ENCODE measurements at places on chromosomes 2 and 18.

DNA sequence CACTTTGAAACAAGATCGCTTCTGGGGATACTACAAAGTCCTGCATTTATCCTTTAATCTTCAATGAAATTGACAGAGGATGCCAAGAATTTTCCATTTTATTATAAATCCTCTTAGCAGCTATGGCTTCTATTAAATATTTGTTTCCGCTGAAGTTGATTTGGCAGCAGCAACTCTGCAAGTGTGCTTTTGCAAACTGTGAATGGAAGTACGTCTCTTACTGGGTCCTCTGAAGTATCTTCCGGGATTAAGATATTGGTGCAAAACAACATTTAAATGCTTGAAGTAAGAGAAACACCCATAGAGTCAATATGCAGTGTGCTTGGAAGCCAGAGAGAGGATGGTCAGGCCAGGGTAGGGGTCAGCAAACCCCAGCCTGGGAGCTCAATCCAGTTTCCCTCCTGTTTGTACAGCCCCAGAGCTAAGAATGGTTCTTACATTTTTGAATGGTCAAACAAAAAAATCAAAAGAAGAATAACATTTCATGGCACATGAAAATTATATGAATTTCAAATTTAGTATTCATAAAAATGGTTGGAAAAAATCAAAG lies 13.6 kb downstream of the CCDC68 start:
- DNase-seq: no peak

GRCh38 chr2:46801731-46802664 lies 113.6 kb downstream of the MCFD2 start:
- no peak for DNase-seq

DNA sequence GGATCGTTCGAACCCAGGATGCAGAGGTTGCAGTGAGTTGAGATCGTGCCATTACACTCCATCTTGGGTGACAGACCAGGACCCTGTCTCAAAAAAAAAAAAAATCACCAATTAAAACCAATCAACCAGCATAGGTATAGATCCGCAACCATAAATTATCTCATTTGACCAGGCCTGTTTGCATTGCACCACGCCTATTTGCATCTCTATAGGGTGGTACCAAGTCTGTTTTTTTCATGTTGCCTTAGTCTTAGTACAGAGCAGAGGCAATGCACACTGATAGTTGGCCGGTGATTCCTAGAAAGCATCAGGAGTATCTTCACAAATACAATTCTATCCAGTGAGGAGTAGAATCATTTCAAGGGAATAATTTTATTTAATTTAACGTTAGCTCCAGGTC lies 9.3 kb upstream of the NPC1 start:
- DNase-seq: no peak

DNA sequence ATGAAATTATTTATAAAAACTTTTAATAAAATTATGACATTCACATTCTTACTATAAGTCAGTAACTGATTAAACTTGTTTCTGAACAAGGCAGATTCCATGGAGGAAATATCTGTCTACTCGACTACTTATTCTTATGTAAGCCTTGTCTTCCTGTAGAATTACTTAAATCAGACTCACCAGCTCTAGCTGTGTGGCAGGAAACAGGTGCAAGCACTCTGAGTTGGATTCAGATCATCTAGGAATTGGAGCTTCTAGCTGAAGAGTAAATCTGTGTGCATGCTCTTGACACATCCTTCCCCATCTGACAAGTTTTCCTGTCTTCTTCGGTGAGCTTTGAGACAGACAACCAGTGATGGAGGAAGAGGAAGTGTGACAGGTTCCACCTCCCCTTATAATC lies 284.7 kb downstream of the TRIB2 start:
- no peak for DNase-seq

GRCh38 chr18:7890075-7890474 lies 323.0 kb downstream of the PTPRM start:
- DNase-seq: no peak

- no peak for DNase-seq
Measured at GRCh38 chr2:153311432-153311831, 167.1 kb downstream of the RPRM start.

GRCh38 chr18:77057006-77057395 lies 75.6 kb downstream of the MBP start:
- DNase-seq: no peak

DNA sequence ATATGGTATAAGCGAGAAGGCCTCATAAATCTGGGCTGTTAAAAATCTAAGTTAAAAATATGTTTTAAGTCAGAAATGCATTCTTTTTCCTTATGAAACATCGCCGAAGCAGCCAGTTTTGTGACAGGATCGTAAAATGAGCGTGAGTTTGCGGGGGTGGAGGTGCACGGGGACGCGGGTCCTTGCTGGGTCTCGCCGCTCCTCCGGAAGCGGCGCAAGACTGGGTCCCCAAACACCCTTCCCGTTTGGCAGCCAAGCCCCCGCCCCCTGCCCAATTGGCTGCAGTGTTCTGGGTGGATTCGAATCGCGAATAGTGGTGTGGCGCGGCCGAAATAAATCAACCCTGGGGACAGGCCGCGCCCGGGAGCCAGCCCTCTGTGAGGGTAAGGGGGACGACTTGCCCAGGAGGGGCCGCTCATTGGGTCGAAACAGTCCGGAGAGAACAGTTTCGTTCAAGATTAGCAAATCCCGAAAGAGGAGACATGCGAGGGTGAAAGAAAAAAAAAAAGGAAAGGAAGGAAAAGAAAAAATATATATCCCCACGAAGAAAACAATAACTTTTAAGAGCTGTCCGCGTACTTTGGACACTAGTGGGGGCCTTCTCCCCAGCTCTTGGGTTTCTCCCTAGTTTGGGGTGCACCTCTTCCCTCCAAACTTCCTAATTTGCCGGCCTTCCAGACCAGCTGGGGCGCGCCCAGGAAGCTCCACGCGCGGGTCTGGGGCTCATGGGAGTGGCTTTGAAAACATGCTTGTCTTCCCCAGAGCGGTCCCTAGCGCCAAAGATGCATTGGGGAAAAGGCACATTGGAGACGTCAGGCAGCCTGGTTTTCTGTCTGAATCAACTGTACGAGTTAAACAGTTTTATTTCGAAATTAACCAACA lies 3.1 kb upstream of the GATA6 start:
- no peak for DNase-seq

- DNase-seq: no peak
Measured at GRCh38 chr18:36635414-36636096, 193.2 kb downstream of the TPGS2 start.

GRCh38 chr18:47901624-47902362 lies 28.7 kb downstream of the SMAD2 start:
- DNase-seq: no peak

DNA sequence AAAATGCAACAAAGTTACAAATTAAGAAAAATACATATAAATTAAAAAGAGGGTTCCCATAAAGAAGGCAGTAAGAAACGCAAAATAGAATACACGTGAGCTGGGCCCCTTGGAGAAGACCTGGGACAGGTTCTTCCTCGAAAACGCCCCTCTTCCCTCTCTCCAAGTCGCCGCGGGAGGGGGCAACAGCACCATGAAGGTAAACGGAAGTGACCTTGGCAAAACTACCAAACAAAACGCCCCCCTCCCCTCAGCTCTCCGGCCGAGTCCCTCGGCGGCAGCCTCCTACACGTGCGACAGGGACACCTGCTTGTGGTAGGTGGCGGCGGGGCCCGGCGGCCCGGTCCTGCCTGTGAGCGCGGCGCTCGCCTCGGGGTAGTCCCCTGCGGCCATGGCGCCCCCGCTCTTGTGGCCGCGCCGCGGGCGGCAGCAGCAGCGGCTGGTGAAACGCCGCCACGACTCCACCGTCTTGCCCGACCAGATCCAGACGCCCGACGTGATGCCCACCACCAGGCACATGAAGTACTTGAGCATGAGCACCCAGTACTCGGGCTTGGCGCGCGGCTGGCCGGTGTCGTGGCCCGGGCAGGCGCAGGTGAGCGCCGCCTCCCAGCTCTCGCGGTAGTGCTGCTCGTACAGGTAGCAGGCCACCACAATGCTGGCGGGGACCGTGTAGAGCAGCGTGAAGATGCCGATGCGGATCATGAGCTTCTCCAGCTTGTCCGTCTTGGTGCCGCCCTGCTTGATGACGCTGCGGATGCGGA lies 2.8 kb downstream of the FZD5 start:
- DNase-seq: no peak

DNA sequence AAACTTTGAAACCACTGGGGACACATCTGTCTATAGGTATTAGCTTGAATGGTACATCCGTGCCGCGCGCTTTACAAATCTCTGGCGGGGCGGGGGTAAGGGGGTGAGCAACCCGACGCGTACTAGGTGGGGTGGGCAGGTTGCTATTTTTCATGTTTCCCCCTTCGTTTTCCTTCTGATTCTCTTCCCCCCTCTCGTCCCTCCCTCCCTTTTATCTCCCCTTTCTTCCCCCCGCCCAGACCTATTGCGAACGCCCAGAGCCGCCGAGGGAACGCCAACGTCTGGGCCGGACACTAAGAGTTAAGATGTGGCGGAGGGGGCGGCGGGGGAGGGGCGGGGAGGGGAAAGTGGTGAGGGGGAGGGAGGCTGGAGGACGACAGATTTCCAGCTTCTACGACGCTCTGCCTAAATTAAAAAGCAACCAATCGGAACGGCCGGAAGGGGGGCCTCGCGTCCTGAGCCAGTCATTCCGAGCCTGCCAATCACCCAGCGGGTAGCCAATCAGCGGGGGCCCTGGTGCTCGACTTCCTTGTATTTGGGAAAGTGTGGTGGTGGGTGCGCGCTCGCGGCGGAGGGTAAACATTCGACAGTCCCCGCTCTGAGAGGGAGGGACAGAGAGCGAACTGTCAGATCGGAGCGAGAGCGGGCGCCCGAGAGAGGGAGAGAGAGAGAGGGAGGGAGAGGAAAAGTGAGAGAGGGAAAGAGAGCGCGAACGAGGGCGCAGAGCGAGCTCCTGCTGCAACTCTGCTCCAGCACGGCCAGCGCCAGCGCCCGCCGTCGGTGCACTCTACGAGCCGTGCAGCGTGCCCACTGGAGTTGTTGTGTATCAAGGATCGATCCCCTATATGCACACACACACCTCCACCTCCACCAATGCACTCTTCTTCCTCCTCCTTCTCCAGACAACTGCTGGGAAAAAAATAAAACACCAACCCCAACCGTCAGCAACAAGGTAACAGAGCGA lies at the start of gene POU3F3:
TSS of gene POU3F3 (plus strand) at position 582 of the 964 bp plus-strand sequence. CDS start 1,396 bp downstream, outside the sequence.
- DNase-seq: no peak

DNA sequence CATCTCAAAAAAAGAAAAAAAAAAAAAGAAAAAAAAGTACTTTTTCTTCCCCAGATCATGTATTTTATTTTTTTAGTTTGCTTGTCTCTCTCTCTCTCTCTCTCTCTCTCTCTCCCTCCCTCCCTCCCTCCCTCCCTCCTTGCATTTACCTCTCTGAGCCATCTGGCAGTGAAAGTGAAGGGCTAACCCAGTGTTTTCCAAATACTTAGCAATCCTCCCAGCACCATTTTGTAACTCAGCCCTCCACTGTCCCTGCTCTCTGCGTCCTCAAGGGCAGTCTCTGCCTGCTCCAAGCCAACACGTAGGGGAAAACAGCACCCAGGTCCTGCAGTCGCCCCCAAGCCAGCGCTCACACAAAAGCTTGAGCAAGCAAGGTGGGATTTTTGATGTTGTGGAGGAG lies 19.6 kb upstream of the TEX44 start:
- DNase-seq: no peak

- DNase-seq: no peak
Measured at GRCh38 chr2:3242747-3243369, 134.8 kb downstream of the EIPR1 start.

- DNase-seq: no peak
Measured at GRCh38 chr2:187429989-187430388, 18.1 kb downstream of the CALCRL start.

DNA sequence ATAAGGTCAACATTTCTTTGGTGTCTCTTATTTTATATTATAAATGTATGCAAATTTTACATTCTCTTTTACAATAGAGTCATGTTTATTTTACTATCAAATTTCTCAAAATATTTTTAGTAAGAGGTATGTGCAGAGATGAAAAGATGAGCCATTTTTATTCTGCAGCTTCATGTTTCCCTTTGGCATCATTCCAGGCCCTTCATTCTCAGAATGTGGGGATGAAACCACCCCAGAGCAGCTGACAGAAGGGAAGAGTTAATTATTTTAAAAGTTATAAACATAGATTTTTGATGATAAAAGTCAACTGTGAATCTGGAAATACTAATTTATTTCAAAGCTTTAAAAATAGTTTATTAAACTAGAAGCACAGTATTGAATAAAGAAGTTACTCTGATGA lies 12.8 kb upstream of the FSHR start:
- DNase-seq: no peak

All from HFF-Myc (cell line).